Glomerular endothelial cell (primary cell): ENCODE measurements at places on chromosomes 6 and 20. TPM values are rescaled to one million over a fixed set of nuclear protein-coding genes. Genes with fewer than 3 reads are reported as not detected.

MTFR2 gene
- total RNA-seq = 5.2 and 6.4 TPM in 2 replicates

DNA sequence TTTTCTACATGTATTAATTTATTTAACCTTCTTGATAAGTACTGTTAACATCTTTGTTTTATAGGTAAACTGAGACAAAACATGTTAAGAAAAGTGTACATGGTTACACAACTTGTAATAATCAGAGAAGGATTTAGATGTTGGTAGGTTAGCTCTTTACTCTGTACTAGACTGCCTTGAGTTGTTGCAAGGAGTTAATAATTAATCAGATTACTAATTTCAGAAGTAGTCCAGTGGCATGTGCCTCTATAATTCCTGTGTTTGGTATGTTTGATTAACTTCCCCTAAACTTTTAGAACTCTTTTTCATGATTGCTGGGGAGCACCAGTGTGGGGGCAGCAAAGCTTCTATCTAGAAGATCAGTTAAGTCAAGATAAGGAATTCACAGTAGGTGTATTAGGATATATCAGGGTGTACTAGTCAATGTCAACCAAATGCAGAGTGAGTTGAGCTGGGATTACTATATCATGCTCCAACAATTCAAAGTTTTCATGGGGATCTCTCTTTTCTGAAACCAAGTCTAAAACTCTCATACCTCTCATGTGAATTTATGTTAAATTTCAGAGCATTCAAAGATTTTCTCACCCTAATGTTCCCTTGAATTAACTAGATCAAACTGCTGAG is 129.7 kb upstream of the AHI1 start:
- DNase-seq = no peak

DNA sequence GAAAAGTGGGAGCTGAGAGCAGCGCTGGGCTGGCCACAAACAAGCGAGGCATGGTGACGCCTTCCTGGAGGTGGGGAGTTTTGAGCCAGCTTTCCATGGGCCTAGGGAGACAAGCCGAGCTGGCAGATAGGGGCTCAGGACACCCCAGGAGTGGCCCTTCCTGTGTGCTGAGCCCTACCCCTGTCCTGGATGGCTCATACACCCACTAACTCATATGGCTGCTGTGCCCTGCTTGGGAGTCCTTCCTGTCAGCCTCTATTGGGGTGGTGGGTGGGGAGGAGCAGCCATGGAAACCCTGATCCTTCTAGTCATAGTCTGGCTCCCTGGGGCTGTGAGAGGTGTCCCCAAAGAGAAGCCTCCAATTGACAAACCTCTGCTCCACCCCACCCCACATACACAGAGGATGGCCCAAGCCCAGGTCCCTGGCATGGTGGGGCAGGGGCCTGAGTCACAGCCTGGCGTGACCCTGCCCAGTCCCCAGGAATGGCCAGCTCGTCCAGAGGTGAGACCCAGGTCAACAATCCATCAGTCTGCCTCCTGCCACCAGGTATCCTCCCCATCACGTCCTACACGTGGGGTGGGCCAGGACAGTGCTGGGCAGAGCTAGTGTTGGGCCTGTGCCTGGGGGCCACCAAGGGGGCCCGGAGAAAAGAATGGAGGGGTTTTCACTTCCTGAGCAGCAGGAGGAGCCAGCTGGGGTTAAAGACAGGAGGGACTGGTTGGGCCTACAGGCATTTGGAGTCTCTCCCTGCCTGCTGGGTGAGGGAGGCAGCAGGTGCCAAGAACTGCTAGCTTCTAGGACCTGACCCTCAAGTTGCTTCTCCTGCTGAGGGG is 52.2 kb downstream of the MRPL14 start:
- no peak for DNase-seq

SEL1L2 gene
- not detected in 2 replicates for total RNA-seq
